ENCODE measurements at places on chromosomes 12 and 14. TPM values are rescaled to one million over a fixed set of nuclear protein-coding genes. Genes with fewer than 3 reads are reported as not detected.

Gene BHLHE41
- total RNA-seq = 104 TPM

Gene CLEC14A
- total RNA-seq = 87.6 TPM

Gene LMNTD1
- not detected for total RNA-seq

DNA sequence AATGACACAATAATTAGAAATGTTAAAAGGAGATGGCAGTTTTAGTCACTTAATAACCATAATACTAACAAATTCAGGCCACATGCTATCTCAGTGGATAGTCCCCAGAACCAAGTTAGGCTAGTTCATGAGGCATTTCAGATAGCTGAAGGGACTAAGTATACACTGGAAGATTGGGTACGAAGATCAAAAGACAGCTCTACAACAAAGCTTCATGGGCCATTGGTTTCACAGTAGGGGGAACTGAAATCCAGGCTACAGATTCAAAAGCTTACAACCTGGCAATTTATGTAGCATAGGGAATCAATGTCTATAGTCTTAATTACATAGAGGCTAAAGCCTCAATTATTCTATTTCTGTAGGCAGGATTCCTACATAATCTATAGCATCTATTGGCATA is 343.0 kb downstream of the RGS6 start:
- no peak for DNase-seq

- DNase-seq = no peak
Measured at GRCh38 chr12:111124183-111124582, 203.8 kb upstream of the MYL2 start.

GRCh38 chr12:52673217-52673616 is 7.0 kb downstream of the KRT1 start:
- DNase-seq = no peak

DNA sequence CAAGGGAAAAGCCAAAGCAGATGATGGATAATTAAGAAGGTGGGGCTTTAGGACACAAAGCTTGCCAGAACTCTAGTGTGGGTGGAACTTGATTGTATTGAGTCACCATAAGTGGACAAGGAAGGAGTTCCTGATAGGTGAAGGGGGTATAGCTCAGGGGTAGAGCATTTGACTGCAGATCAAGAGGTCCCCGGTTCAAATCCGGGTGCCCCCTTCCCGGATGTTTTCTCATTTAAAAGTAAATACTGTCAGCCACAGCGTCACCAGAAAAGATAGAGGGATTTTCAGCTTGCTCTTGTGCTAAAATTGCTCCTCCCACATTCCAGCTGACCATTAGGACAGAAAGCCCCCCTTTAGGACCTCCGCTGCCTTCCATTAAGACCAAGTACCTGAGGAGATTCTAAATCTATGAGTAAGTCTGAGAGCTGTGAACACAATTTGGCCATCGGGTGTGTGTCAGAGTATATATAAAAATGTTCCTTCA is 36.6 kb downstream of the DCAF4 start:
- no peak for DNase-seq

DNA sequence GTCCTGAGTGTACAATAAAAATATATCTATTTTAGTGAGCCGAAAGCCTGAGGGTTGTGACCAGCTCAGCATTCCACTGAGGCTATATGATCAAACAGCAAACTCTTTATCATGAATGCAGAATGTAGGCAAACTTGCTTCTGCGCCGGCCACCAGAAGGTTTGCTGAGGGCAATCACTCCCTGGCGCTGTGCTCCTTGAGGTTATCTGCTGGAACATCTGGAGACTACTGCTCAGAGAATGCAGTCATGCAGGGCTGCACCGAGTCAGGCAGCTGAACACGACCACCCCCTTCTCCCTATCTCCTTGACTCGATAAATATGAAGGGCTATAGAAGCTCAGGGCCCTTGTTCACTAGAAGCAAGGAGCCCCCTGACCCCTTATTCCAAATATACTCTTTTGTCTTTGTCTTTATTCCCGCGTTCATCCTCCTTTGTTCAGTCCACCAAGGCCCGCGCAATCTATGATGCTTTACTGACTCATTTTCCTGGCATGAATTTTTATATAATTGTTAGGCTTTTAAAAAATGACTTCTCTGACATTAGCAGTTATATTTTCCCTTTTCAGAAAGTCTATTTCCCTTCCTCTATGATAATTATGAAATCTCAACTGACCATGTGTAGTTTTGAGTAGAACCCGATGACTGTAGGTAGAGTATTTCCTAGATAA is 1089.3 kb downstream of the SLC16A7 start:
- DNase-seq = no peak

DNA sequence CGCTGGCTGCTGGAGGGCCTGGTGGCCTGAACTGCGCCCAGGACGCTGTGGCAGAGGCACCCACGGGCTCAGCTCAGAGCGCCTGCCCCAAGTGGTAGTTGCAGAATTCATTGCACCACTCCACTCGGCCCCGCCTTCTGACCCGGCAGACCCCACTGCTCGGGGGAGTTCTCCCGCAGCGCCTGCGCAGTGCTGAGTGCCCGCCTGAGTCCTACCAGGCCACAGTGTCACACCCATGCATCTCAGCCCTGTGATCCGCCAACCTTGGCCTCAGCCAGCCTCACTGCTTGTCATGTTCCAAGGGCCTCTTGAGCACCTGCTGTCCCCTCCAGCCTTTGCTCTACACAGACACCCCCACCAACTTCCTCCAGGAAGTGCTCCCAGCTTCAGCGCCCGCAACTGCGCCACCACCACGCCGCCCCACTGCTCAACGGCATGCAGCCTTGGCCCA is 12.2 kb downstream of the DEGS2 start:
- DNase-seq = peak; percentile 80

- no peak for DNase-seq
Measured at GRCh38 chr12:49584591-49584990, 16.6 kb upstream of the MCRS1 start.

- DNase-seq = no peak
Measured at GRCh38 chr12:53115112-53115890, 12.0 kb downstream of the SOAT2 start.

Measured in upper lobe of right lung (tissue), 1 donor.